Hematopoietic multipotent progenitor cell treated with erythropoietin and hydrocortisone succinate and interleukin-3 and kit ligand, for 8 days (in vitro differentiated cells): ENCODE measurements at places on chromosomes 1 and 21.

DNA sequence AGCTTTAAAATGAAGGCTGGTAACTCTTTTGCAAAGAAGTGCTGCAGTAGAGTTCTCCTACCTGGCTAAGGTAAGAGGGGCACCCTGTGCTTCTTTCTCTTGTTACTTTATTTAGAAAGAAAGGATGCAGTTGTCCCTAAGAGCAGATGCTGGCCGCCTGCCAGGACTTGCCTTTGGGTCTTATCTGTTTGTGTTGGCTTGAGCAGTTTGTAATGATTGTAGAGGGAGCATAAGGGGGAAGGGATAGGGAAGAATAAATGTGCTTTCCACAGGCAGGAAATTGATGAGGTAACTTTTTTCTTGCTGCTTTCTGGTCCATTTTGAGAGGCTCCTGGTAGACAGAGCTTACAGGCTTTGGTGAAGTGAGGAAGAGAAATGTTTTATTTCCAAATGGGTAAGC is 229.6 kb downstream of the HHAT start:
- DNase-seq = peak; percentile 89

- peak; percentile 40 for DNase-seq
Measured at GRCh38 chr1:205458777-205459566, 3.1 kb upstream of the BLACAT1 start.

GRCh38 chr1:150650193-150650592 is 20.8 kb upstream of the ENSA start:
- DNase-seq = no peak

DNA sequence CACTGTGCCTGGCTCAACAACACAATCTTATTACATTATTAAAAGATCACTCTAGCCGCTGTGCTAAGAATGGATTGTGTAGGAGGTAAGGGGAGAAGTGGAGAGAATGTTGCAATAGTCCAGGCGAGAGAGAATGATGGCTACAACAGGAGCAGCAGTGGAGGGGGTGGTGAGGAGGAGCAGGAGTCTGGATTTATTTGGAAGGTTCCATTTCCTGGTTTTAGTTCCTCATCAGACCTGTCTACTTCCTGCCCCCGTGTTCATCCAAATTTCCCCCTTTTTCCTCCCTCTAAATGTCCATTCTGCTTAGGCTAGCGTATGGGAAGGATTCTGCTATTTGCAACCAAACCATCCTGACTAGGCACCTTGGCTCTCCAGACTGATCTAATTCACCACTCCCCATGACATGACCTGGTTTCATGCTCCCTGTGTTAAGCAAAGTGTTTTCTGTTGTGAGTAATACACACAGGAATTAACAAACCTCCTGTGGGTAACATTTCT is 35.1 kb upstream of the EYA3 start:
- no peak for DNase-seq

GRCh38 chr1:208192995-208193394 is 51.2 kb downstream of the PLXNA2 start:
- DNase-seq = no peak

- DNase-seq = no peak
Measured at GRCh38 chr1:85326336-85326735, 49.9 kb upstream of the BCL10 start.

DNA sequence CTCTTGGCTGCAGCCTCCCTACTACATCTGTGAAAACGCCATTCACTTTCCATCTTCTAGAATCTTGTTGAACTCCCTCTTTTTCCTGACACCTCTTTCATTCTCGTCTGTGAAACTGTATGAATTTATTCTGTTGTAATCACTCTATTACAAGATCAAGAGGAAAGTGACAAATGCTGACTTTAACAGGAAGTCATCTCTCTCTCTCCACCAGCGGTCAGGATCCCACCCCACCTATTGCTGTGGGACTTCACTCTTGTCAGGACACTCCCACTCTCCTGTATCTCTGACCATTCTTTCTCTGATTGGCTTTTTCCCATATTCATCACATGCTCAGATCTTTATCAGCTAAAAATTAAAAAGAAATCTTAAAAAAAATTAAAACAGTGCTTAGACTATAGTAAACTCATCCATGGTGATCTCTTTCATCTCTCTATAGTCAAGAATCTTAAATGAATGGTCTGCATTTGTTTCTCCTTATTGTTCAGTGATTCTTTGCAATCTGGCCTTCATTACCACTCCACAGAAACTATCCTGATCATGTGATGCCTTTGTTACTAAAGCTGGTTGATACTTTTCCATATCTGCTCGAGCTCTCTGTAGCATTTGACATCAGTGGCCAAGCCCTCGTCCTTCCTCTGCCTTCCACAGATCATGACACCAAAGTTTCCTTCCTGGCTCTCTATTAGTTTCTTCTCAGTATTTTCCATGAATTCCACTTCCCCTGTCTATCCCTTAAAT is 113.6 kb downstream of the UCHL5 start:
- DNase-seq = no peak

DNA sequence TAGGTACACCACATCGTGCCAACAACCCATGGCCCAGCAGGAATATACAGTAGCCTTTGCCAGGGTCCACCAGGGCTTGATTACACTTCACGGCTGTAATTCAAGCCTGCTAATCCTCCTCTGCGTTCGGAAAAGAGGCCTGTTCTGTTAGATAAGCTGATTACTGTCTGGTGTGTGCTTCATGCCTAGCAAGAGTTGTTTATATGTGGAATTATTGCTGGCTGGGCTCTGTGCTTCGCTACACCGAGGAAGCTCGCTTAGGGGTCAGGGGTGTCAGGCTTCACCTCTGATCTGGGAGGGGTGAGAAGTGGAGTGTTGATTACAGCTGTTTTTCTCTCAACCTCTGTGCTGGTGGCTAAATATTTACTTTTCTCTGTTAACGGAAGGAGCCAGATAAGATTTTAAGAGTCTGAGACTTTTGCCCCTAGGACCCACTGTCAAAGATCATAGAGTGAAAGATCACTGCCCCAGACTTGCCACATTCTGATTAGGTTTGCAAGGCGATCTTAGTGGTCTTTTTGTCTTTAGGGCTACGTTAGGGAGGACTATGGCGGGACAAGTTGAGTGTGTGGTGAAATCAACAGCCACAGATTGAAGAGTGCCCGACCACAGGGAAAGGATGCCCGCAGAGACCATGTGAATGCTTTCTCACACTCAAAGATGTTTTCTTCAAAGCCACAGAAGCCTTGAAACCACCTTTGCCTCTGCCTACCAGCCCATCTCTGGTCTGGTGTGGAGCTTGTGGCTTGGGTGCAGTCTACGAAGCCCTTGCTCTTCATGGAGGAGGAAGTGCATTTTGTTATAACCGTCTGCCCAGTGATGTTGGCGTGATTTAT is 216.1 kb downstream of the PBX1 start:
- DNase-seq = peak; percentile 80

- peak; percentile 81 for DNase-seq
Measured at GRCh38 chr1:193058529-193059281, 455 bp downstream of the UCHL5 start.

DNA sequence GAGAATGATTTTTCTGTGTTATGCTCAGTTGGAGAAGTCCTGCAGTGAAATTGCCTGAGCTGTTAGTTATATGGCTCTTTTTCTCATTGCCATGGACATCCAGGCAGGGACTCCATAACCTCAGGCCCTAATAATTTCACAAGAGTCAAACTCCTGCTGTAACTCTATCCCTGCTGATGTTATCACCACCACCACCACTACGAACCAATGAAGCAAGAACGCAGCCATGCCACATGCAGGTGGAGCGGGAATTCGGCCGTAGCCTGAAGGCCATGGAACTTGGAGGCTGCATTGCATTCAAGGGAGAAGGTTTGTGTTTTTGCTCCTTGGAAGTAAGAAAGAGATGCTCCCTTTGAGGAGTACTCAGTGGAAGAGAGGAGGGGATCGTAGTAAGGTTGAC is 16.8 kb upstream of the DLGAP3 start:
- DNase-seq = no peak

DNA sequence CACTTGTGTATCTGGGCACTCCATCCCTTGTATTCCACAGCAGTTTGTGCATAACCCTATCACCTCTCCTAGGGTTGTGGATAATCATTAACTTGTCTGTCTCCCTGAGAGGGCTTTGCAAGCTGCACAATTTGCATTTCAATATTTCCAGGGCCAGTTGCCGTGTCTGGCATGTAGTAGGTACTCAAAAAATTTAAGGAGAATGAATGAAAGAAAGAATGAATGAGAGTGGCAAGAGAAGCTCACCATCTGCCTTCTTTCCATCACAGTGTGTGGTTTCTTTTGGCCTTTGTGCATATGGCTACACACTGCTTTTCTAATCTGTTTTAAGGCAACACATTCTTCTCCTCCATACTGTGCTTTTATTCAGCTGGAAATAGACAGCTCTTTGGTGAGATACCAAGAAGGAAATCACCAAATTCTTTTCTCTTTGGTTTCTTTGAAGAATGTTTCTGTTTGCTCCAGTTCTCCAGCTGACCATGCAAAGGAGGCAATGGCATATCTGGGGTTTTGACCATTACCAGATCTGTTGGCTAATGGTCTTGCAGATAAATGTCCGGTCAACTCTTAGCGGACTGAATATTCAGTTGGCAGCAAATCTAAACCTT is 49.4 kb downstream of the NGF start:
- no peak for DNase-seq
